ENCODE measurements at places on chromosomes 13 and 19. TPM values are rescaled to one million over a fixed set of nuclear protein-coding genes. Genes with fewer than 3 reads are reported as not detected.

The NLRP5 gene
- not detected for total RNA-seq

The PTPRH gene
- 0.58 TPM for total RNA-seq

The CDX2 gene
- not detected for total RNA-seq

The CATSPERD gene
- total RNA-seq, result not detected

The CEACAM20 gene
- total RNA-seq, result not detected

All from muscle of leg (tissue), 16 donors.